Thyroid gland (tissue), 4 donors: ENCODE measurements at places on chromosomes 12 and 14. TPM values are rescaled to one million over a fixed set of nuclear protein-coding genes. Genes with fewer than 3 reads are reported as not detected.

The POTEG gene
- total RNA-seq: not detected

- no peak for DNase-seq
Measured at GRCh38 chr14:51963286-51963685, 26.1 kb upstream of the RTRAF start.

DNA sequence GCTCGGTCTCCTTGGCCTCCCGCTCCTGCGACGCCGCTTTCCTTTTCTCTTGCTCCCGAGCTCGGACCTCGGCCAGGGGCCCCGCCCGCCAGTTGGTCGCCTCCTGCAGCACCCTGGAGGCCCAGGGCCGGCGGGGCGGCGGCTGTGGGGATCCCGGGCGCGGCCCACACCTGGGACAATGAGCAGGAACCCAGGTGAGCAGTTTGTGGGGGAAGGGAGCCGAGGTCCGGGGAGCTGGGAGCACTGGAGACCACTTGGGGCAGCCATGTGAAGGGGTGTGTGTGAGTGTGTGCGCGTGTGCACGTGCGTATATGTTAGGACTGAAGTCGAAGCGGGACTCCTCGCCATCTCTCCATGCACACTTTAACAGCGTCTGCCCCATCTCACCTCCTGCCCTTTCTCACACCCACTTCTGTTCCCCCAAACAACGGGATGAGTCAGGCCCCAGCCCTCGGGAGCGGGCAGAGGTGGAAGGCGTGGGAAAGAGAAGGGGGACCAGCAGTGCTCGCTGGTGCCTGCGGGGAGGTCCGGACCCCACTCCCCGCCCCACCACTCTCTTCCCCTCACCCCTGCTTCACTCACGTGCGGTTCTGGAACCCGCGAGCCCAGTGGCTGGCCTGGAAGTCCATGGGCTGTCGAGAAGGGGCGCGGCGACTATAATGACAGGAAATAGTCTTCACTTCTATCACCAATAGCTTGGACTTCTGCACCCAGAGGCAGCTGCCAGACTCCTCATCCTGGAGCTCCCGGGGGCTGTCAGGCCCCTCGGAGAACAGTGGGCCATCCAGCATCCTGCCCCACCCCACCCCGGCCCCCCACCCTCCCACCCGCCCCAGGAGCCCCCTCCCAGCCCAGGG lies 450 bp downstream of the DDN start:
- no peak for DNase-seq

- DNase-seq: no peak
Measured at GRCh38 chr12:92446083-92446460, 256.7 kb upstream of the PLEKHG7 start.

DNA sequence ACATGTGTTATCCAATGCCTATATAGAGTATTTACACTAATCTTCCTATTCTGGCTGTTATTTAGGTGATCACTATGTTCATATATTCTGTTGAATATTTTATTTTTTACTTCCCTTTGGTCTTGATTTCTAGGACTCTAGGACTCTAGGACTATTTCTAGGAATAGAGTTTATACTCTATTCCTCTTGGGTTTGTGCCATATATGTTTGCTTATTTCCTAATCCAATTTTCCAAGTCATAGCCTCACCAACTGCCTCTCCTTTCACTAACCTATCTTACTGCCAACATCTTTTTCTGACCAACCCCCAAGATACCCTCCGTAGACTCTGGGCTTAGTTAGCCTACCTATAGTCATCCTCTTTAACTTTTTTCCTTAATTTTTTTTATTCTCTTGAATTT lies 28.5 kb downstream of the ARF6 start:
- no peak for DNase-seq
